ENCODE measurements at places on chromosomes 3 and 15.

DNA sequence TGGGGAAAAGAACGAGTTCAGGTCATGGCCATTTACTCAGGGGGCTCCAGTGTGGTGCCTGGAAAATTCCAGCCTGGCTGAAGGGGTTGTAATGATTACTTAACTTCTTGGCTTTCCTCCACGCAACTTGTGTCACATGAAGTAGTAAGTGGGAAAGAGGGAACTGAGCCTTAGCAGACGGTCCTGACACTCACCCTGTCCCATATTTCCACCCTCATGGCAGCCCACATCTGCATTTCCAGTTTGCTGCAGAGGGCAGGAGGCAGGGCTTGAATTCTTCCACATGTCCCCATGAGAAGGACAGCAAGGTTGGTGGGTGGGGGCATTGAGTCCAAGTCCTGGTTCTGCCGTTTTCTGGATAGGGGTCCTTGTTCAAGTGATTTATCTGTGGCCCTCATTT is 7.8 kb upstream of the CAMP start:
- peak; percentile 32 for DNase-seq

- DNase-seq = no peak
These were observed 2.9 kb upstream of the TNK2 start for GRCh38 chr3:195911041-195911945.

GRCh38 chr3:197068077-197068476 is 38.5 kb upstream of the MELTF start:
- no peak for DNase-seq

DNA sequence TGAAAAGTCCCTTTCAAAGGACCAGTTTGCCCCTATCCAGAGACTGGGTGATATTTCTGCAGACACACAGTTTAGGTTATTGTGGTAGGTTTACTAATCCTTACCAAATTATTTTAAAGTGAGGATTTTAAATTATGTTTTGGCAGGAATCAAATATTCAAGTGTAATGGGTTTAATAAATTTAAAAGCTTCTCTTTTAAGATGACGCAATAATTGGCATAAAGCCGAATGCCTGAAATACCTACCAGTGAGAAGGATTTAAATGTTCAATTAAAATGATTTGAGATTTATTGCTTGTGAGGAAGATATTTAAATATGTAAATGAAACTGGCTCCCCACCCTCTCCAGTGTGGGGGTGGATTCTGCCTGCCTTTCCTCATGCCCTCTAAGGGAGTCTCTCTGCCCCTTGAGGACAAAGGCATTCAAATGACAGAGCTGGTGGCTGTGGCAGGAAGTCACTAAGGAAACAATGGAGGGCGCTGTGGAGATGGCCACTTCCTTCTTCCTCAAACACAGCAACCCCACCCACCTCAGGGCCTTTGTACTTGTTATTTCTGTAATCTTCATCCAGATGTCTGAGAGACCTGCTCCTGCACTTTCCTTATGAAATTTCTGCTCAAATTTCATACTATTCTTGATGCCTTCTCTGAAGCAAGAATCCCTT is 131.7 kb downstream of the TNIK start:
- no peak for DNase-seq

- no peak for DNase-seq
These were observed 115.8 kb upstream of the PLCL2 start for GRCh38 chr3:16768956-16769355.

DNA sequence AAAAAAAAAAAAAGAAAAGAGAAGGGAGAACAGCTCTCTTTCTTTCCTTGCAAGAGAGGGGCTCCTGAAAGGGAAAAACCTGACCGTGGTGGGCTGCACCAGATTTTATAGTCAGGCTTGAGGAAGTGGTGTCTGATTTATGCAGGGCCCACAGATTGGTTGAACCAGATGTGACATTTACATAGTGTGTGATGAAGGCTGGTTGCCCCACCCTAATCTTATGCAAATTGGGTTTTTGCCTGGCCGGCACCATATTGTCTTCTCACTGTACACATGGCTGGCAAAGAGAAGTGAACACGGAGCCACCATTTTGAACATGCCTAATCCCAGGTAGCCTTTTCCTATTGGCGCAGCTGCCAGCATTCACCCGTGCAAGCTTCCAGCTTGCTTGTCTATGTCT is 154.4 kb downstream of the OXSM start:
- no peak for DNase-seq

GRCh38 chr3:23073724-23074305 is 129.3 kb upstream of the UBE2E2 start:
- no peak for DNase-seq

- DNase-seq = no peak
These were observed 23.1 kb downstream of the HEG1 start for GRCh38 chr3:125032683-125033082.

GRCh38 chr3:101809178-101810021 is 30.4 kb downstream of the NXPE3 start:
- DNase-seq = peak; percentile 55

DNA sequence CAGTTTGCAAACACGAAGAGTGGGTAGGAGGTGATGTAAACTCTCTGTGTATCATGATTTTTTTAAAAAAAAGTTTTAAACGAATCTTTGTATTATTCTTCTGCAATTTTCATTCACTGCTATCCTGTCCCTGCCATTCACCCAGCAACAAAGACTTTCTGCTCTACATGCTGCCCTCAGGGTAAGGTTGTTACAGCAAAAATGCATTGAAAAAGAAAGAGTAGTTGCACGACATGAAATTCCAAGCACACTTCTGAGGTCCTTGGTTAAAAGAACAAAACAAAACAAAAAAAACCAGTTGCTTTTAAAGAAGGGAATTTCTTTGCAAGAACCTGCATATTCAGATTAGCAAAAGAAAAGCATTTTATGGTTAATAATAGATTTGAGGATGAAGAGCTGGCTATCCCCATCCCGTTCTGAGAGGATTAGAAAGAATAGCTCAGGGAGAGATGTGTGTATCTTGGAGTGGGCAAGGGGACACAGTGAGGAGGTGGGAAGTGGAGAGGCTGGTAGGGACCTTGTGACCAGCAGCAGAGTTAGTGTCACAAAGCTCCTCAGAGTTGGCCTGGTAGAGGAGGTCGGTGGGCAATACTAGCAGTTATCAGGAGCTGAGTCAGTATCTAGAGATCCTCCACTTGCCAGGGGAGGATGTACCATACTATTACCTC is 290.8 kb downstream of the NEK10 start:
- DNase-seq = no peak

DNA sequence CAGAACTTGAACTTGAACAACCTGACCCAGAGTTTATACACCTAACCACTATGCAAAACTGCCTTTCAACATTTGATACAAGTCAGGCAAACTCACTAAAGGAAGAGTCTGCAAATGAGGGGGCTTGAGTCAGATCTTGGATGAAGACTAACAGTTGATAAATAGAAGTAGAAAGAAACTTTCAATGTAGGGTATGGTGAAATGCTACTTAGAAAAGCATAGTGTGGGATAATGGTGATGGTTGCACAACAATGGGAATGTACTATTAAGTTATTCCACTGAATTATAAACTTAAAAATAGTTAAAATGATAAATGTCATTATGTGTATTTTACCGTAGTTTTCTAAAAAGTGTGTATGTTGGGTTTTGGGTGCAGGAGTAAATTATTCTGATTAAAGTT is 19.7 kb upstream of the ZNF280D start:
- peak; percentile 70 for DNase-seq

- peak; percentile 41 for DNase-seq
These were observed 440 bp downstream of the DCBLD2 start for GRCh38 chr3:98901119-98901391.

GRCh38 chr3:121477589-121477988 is 68.2 kb downstream of the POLQ start:
- peak; percentile 68 for DNase-seq

DNA sequence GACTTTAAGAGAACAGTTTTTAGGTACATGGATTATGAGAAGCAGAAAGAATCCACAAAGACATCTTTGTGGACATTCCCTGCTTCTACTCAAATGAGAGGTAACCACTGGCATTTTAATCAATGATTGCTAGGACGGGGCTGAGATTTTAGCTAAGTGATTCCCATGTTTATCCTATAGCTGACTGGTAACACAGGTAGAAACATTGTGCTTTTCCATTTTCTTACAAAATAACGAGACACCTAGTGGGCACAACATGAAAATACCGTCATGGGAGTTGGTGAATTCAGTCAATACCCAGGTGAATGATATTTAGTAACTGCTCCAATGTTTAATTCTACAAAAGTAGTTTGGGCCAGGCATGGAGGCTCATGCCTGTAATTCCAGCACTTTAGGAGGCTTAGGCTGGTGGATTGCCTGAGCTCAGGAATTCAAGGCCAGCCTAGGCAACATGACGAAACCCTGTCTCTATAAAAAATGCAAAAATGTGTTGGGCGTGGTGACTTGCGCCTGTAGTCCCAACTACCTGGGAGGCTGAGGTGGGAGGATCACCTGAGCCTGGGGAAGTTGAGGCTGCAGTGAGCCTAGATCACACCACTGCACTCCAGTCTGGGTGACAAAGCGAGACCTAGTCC is 37.2 kb upstream of the DENND4A start:
- peak; percentile 41 for DNase-seq

GRCh38 chr3:131283862-131284261 is 97.7 kb upstream of the NUDT16 start:
- no peak for DNase-seq

DNA sequence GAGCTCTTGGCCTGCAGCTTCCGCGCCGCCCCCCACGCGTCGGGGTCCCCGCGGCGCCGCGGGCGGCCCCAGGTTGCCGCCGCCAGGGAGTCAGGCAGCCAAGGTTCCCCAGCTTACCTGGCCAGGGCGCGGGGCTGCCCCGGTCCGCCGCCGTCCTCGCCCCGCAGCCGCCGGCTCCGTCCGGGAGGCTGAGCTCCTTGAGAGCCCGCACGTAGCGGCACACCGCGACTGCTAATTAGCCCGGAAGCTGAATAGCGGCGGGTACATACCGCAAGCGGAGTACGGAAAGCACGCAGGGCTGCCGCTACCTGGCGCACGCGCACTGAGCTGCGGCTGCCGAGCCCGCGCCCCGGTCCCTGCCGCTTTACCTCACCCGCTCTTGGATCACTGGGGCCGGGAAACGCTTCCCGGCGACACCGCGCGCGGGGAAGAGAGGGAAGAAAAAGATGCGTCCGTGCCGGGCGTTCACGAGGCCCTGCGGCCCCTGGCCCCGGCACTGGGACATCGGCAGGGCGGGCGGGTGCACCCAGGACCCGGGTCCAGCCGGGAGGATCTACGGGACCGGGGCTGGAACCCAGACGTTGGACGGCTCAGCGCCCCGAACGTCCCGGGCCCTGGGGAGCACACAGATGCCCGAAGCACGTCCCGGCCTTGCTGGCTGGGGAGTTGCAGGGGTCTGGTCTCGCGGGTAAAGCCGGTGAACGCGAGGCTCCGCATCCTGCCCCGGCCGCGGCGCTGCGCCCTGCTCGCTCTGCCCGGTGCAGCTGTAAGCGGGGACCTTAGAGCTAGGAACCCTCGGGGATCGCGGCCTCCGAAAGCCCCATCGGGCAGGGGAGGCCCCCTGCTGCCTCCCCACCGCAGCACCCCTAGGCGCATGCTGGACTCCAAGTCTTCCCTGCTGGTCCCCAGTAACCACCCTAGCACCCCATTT is at the start of gene GOLGA8B:
TSS of gene GOLGA8B (minus strand) at position 253 of the 931 bp plus-strand sequence. CDS start 47,739 bp downstream, outside the sequence.
- DNase-seq = peak; percentile 55

- no peak for DNase-seq
These were observed 238.5 kb downstream of the NSUN3 start for GRCh38 chr3:94301366-94301765.

DNA sequence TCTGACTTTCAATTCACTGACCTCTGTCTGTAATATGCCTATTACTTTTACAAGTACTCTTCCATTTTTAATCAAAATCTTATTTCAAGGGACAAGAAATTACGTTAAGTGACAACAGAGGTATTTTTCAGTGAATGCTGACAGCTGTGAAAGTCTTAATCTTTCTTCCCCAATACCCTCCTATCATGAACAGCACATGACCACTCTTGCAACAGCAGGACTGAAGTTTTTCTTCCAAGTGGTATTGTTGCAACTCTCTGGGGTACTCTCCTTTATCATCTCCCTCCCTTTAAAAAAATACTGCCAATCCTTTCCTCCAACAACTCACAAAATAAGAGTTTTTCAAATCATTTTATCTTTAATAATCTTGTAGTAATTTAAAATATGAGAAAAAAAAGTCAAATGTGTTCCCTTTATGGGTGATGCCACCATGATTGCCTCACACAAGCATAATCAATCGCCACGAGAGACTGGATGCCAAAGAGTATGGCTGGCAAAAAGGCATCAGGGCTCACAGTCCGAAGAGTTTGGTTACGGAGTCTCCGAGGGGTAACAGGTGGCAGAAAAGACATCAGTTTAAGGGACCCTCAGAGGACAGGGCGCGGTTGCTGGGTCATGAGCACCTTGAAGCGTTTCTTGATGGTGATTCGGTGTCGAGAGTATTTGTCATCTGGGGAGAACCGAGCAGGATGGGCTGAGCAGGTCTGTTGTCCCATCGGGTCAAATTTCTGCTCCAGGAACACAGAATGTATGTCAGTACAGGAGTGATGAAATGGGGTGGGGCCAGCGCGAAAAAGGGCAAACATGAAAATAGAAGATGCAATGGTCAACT is 1.3 kb downstream of the NOP10 start:
- DNase-seq = no peak

DNA sequence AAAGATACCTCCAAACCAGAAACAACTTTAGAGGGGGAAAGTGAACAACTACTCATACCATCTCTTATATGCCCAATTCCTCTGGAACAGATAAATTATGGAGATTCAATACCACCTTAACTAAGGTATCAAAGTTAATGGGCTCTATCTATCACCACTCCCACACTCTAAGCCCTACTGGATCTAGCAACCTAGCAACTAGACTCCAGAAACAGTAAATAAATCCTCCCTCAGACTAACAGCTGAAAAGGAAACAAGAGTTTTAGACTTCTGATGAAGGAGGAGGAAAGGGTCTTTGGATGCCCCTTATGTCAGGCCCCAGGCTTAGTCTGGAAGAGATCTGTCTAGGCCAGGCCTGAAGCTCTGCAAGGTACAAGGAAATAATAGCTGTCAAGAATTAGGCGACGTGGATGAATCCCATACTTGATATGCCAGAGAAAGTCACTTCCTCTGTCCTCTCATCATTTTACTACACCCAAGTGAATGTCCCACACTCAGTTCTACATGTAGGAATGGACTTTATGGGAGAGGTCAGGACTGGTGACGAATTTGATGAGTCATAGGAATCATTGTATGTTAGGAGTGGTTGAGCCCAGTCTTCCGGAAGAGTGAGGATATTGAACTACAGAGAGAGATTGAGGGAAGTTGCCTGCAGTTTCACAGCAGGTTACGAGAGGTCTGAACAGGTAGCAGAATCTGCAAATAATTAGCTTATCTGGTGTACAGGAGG is 113.8 kb downstream of the AKAP13 start:
- peak; percentile 76 for DNase-seq

- peak; percentile 46 for DNase-seq
These were observed at the start of gene HDGFL3 for GRCh38 chr15:83207660-83208366. Gene HDGFL3, minus strand, starts transcription at chr15:83207823. Its CDS starts 409 bp downstream, at chr15:83207414.

GRCh38 chr3:53773611-53774368 is 72.4 kb downstream of the CHDH start:
- DNase-seq = peak; percentile 78

DNA sequence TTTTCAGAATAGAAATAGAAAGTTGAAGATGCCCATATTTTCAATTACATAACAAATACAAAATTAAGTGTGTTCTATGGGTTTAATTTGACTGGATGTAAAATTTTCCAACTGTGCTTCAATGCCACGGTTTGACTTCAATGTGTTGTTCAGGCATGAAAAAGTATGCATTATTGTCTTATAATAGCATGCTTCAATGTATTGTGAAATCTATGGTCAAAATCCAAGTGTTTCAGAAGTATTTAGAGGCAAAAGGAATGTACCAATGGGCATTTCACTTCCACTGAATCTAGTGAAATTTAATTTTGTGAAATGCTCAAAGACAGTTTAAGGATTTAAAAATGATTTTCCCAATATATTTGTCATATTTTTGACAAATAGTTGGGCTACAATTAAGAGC is 16.0 kb downstream of the NEK10 start:
- peak; percentile 19 for DNase-seq
